Activated T-cell treated with anti-CD3 and anti-CD28 coated beads, Interleukin-2, amount 50 U/mL, for 48 hours (primary cell): ENCODE measurements at places on chromosomes 16 and 17.

DNA sequence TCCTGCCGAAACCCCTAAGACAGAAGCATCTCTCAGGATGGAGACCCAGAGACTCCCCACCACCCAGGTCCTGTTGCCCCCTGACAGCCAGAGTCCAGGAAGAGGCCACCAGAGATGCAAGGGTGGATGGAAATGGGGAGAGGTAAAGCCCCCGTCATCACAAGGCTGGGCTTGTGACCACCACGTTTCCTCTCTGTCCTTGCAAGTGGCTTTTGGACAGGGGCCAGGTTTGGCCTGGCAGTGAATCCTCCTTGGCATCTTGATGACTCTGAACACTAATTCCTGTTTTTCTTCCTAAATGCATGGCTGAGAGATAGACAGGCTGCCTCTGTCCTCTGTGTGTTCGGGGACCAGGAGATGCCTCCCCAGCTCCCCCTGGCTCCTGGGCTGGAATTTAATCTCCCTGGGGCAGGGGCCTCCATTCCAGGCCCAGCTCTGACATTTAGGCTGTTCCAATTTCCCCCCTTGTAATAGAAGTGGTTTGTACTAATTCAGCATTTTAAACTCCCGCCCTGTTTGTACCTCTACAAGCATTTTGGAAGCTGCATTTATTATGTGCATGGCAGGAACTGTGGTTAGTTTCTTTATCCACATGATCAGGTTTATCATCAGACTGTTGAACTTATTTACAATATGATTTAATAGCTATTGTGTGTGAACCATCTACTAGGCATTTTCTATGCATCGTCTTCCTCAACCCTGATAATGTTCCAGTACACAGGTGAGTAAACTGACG is 116.1 kb upstream of the IRX6 start:
- DNase-seq: no peak

GRCh38 chr16:8866118-8866883 is 2.5 kb downstream of the CARHSP1 start:
- DNase-seq: no peak

DNA sequence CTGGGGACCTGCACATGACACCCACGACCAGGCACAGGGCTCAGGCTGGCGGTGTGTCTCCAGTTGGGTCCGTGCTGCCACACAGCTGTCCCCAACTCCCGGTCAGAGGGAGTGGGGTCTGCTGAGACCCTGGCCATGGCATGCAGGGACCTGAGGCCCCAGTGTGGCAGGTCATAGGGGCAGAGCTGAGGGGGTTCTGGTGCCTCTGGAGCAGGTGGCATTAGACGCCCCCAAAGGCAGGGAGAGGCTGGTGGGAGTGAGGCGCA is 4.2 kb downstream of the NUBP2 start:
- no peak for DNase-seq

DNA sequence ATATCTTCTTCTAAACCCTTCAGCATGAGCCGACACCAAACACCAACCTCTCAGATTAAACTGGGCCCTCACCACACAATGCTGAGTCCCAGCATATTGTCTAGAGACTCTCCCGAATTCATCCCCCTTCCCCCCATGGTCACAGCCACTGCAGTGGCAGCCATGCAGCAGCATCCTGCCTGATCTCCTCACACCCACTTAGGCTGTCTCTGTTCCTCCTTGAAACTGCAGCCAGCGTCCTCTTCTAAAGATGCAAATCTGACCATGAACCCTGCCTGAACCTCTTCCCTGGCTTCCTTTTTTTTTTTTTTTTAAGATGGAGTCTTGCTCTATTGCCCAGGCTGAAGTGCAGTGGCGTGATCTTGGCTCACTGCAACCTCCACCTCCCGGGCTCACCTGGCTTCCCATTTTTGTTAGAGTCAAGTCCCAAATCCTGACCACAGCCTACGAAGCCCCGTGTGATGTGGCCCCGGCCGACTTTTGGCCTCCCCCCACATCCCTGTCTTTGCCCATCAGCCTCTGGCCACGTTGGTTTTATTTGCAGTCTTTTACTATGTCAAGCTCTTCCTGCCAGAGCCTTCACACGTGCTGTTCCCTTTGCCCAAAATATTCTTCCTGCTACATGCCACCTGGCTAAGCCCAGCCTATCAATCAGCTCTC is 2.8 kb downstream of the FA2H start:
- no peak for DNase-seq

- no peak for DNase-seq
Observed at GRCh38 chr16:59173408-59173831, 439.3 kb upstream of the GOT2 start.

DNA sequence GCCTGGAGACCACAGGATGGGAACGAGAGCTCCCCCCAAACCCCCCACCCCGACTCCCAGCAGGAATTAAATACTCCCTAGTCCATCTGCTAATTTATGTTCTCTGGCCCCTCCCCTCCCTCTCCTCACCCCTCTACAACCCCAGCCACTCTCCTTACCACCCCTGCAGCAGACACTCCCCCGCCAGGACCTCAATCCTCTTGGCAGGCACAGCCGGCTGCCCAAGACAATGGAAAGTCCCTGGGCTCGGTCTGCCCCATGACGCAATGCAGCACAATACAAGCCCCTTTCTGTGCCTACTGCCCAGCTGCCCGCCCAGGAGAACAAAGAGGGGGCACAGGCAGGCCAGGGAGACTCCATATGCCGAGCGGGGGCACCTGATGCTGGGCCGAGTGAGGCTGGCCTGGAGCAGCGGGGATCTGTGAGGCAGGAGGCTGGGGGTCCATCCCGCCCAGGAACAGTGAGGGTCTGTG is 30.3 kb upstream of the CDC42EP4 start:
- DNase-seq: no peak

DNA sequence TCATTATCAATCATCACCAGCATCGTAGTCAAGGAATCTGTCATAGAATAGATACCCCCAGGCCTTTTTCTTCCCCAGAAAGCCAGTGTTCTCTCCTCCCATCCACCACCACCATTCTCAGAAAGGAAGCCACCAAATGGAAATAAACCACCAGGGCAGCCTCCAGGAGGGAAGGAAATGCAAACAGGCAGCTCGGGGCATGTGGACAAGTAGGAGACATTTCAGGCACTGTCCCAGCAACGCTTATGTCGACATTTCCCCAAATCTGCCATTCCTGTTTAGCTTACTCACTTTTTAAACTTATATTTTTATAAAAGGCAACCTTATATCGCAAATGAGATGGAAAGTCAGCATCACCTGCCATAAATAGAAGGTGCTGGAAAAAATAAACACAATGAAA is 15.8 kb downstream of the EMP2 start:
- DNase-seq: no peak
